Natural killer cell (primary cell): ENCODE measurements at places on chromosomes 7 and 10. TPM values are rescaled to one million over a fixed set of nuclear protein-coding genes. Genes with fewer than 3 reads are reported as not detected.

Gene NPFFR1
- 0.05 TPM for total RNA-seq

Gene SPDYE16
- total RNA-seq: not detected

Gene OR2A1
- not detected for total RNA-seq

Gene GBX1
- total RNA-seq: not detected

Gene GCK
- total RNA-seq: not detected

Gene SH2D4B
- 0.19 TPM for total RNA-seq

Gene NODAL
- not detected for total RNA-seq

Gene PAX2
- not detected for total RNA-seq

Gene AKR1C2
- total RNA-seq: not detected

Gene NRG3
- not detected for total RNA-seq

Gene PTF1A
- total RNA-seq: not detected

Gene CCL24
- total RNA-seq: not detected

Gene ATRNL1
- total RNA-seq: not detected

Gene PNLIP
- not detected for total RNA-seq

Gene ENO4
- not detected for total RNA-seq

Gene AKR1C3
- 77.5 TPM for total RNA-seq

Gene SSC4D
- total RNA-seq: not detected

Gene FAM131B
- 2.5 TPM for total RNA-seq

Gene ASIC3
- 5.7 TPM for total RNA-seq

Gene ETV1
- total RNA-seq: not detected

Gene BLVRA
- 19.8 TPM for total RNA-seq

Gene ADAM22
- total RNA-seq: 5.4 TPM

Gene SCART1
- total RNA-seq: 9.9 TPM

Gene A1CF
- total RNA-seq: not detected

Gene HOXA6
- 0.28 TPM for total RNA-seq

Gene DGKI
- not detected for total RNA-seq

Gene GRID1
- not detected for total RNA-seq

Gene GDF2
- total RNA-seq: not detected

Gene ZCCHC24
- total RNA-seq: 3.6 TPM

Gene SEMA4G
- 0.53 TPM for total RNA-seq

Gene TMEM184A
- total RNA-seq: not detected

Gene KCP
- total RNA-seq: 0.49 TPM

Gene HSPA14
- 24.5 TPM for total RNA-seq

Gene TACC2
- total RNA-seq: not detected

Gene COPG2
- 6.6 TPM for total RNA-seq
